ENCODE measurements at places on chromosomes 7 and 10.

- no peak for DNase-seq
Measured at GRCh38 chr10:84547616-84548015, 219.2 kb downstream of the CCSER2 start.

DNA sequence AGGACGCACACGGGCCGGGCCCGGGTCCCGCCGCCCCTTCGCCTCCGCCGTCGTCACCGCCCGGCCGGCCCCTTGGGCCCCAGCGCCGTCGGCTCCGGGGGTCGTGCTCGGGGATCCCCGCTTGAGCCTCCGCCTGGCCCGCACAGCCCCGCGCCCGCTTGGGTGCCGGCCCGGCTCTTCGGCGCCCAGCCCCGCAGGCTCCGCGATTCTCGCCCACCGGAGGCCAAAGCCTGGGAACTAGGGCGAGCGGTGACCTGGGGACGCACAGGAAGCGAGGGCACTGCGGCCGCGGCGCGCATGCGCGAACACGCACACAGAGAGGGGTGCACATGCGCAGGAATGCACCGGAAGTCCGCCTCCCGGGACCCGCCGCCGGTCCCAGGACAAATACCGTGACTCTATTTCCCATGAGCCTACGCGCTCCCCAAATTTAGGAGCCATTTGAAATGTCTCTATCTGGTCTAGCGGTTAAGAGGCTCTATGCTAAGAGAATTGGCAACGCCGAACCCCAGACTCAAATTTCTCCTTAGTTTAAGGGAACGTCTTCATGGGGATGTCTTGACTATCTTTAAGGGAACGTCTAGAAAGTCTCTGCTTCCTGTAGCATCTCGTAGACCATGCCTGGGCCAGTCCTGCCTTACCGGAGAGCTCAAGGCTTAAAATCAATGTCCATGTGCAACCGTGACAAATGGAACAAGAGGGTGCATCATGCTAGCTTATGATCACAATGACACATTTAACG is at the start of gene ZNF12:
Gene ZNF12 (minus strand): TSS at position 282 of the 742 bp plus-strand sequence. CDS start 1,774 bp downstream, outside the sequence.
- DNase-seq = no peak

DNA sequence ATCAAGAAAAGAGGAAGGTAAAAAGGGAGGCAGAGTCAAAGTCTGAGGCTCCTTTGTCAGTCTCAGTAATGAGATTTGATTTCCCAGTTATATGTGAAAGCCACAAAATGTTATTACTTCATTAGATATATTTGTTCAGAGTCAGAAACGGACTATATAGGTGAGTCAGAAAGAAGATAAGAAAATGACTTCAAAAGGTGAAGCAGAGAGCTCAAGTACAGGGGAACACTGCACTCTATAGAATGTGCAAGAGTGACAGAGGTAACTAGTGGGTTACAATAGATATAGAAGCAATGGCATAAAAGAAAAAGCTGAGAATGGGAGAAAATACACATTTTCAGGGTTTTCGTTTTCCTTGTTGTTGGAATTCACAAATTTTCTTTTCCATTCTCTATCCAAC is 43.3 kb downstream of the DGKB start:
- DNase-seq = no peak

DNA sequence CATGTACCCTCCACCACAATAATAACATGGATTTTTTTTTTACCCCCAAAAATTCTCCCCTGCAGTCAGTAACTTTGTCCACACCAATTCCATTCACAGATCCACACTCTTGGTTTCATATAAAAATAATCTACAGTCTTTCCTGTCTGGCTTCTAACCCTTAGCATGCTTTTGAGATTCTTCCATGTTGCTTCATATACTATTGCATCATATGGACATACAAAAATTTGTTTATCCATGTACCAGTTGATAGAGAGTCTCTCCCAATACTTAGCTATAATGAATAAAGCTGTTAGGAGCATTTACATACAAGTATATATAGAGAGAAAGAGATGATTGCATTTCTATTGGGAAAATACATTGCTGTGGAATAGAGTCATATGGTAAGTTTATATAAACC is 575.0 kb downstream of the XPNPEP1 start:
- no peak for DNase-seq

DNA sequence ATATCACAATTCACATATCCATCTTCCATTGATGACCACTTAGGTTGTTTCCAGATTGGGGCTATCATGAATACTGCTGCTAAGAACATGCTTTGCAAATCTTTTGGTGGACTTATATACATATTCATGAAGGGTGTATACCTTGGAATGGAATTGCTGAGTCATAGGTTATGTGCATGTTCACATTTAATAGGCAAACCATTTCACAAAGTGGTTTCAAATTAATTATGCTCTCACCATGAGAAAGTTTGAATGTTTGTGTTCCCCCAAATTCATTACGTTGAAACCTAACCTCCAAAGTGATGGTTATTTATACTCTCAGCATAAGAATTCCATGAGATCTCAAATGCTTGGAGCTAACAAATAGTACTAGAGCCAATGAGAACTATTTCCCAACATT is 86.4 kb downstream of the VPS41 start:
- no peak for DNase-seq

- DNase-seq = no peak
Measured at GRCh38 chr10:71712572-71713134, 6.9 kb downstream of the C10orf105 start.

GRCh38 chr7:47040795-47041347 is 541.0 kb downstream of the TNS3 start:
- no peak for DNase-seq

- DNase-seq = no peak
Measured at GRCh38 chr10:67803588-67804394, 34.2 kb downstream of the DNAJC12 start.

GRCh38 chr10:105656856-105657255 is 1015.8 kb downstream of the SORCS3 start:
- no peak for DNase-seq

GRCh38 chr10:391305-391704 is 256.1 kb downstream of the ZMYND11 start:
- no peak for DNase-seq

GRCh38 chr7:28383975-28384374 is 28.3 kb upstream of the CREB5 start:
- DNase-seq = no peak

DNA sequence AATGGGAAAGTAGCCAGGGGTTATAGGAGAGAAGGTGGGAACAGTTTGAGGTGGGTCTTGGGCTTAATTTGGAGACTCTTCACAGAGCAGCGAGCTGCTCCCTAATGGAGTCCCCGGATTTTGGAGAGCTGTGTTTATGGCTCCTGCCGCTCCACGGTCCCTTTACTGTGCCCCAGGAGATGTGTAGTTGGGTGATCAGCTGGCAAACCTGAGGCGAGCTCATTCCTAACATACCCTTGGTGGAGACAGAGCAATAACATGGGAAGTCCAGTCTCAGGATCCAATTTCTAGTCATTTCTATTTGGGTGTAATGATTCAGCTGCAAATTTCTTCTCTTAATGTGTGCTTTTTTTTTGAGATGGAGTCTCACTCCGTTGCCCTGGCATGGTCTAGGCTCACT is 1.5 kb downstream of the GARIN1A start:
- no peak for DNase-seq

GRCh38 chr10:4391683-4392082 is 434.3 kb upstream of the AKR1E2 start:
- no peak for DNase-seq

DNA sequence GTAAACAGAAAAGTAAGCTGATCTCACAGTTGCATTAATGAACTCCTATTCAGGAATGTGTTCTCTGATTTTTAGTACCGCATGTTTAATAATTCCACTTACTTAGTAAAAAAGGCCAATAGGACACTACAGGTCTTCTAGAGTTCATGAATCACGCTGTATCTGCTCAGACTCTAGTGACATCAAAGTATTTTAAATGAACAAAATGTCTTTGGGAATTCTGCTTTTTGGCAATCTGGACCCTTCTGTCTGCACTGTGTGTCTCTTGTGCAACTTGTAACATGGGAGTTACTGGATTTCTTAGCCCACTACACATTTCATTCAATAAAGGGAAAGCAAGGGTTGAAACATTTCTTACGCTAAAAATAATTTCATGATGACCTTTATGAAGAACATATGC is 50.2 kb downstream of the RABGEF1 start:
- DNase-seq = no peak

- DNase-seq = no peak
Measured at GRCh38 chr10:17980846-17981565, 29.3 kb downstream of the SLC39A12 start.

DNA sequence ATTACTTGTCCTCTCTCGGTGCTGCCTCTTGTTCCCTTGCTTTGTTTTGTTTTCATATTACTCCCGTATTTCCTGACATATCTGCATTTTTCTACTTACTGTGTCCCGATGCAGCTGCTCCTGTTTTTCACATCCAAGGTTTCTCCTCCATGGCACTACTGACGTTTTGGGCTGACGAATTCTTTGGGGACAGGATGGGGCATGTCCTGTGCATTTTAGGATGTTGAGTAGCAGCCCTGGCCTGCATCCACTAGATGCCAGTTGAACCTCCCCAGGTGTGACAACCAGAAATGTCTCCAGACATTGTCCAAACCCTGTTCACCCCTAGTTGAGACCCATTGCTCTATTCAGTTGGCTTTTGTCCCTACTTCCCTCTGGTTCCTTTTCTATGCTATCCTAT is 12.4 kb downstream of the ZNF789 start:
- no peak for DNase-seq

DNA sequence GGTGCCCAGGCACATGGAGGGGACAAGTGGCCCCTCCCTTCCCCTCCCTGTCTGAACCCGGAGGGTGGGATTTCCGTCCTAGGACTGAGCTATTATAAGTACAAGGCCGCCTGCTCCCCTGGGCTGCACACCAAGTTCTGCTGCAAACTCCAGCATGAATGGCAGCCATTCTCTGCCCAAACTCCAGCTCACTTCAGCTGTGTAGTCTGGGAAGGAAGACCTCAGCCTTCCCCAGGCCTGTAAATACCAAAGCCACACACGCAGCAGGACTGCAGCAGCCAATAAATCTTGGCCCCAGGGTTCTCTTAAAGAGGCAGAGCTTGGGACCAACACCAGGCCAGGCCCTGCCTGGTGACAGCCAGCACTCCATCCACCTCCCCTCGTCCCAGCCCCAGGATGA is 291.3 kb upstream of the ZMIZ1 start:
- DNase-seq = no peak

- DNase-seq = no peak
Measured at GRCh38 chr7:47513741-47514241, 68.1 kb downstream of the TNS3 start.

GRCh38 chr7:37311355-37311754 is 137.3 kb downstream of the ELMO1 start:
- no peak for DNase-seq

GRCh38 chr10:125547010-125547650 is 135.8 kb downstream of the TEX36 start:
- DNase-seq = no peak

DNA sequence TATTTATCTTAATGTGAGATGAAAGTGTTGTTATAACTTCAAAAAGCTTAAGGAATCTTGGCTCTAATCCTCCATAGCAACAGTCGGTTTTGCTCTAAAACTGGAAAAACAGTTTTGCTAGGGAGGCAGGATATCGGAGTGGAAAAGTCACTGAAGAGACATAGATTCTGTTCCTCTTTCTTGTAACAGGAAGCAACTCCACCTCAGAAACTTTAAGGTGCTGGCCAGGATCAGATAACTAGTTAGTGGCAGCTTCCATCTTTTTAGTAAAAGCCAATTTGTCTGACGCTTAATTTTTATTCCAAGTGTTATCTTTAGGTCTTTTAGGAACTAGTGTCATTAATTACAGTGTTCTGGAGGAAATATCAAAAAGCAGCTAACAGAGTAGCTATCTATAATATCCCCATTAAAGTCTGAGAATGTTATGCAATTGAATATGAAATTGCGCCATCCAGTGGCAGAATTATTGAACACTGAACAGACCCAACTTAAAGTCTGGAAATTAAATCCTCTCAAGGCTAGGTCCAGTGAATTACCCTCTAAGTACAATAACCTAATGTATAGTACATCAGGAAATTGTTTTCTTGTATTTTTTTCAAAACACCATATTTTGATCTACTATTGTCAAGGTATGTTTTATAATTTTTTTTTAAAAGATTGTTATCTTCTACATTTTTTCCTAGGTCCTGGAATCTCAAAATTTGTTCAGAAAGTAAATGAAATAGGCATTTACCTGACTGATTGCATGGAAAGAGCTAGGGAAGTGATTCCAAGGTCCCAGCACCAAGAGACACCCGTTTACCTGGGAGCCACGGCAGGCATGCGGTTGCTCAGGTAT is 65.9 kb upstream of the CC2D2B start:
- no peak for DNase-seq

DNA sequence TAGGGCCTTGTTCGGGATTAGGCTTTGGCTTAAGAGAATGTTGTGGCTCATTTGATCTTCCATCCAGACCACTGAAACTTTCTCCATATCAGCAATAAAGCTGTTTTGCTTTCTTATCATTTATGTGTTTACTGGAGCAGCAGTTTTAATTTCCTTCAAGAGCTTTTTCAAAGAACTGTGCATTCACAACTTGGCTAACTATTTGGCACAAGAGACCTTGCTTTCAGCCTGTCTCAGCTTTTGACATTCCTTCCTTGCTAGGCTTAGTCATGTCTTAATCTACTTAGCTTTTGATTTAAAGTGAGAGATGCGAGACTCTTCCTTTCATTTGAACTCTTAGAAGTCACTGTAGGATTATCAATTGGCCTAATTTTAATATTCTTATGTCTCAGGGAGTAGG is 19.1 kb upstream of the AKR1B1 start:
- DNase-seq = no peak

- no peak for DNase-seq
Measured at GRCh38 chr7:36982766-36983165, 258.5 kb upstream of the AOAH start.

DNA sequence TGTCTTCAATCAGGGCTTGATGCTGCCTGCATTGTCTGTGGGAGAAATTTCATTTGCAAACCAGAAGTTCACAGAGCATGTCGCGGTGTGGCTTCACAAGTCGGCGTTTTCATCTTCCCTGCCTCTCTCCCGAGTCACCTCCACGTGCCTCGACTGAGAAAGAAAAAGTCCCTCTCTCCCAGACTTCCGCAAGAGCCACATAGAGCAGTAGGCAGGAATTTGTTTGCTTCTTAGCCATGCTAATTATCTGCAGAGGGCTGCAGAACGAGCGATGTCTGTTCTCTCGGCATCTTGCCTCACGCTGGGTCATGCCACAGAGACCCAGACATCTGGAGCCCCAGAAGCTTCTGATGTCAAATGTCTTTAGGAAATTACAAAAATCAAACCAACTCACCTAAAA is 272.2 kb downstream of the TCF7L2 start:
- DNase-seq = no peak

GRCh38 chr7:28165961-28166955 is 14.3 kb downstream of the JAZF1 start:
- DNase-seq = no peak

DNA sequence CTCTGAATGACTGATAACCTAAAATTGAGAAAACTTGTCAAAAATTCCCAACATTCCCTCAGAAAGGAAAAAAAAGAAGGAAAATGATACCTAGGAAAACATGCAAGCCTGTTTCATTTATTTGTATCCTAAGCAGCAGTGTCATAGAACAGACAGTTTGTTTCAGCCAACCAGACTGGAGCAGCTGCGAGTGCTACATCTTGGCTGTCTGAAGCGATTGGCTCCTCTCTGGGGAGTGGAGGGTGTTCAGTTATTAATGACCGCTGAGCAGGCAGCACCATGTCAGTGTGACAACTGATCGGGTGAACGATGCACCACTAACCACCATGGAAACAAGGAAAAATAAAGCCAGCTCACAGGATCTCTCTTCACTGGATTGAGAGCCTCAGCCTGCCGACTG is at the start of gene LRRN3:
Gene LRRN3 (plus strand): TSS at position 282 of the 400 bp plus-strand sequence. CDS start 31,646 bp downstream, outside the sequence.
- DNase-seq = no peak
